Activated CD4-positive, alpha-beta memory T cell treated with anti-CD3 and anti-CD28 coated beads, Interleukin-2, amount 10 ng/mL, durations not matched to agents 7 days and 5 days (primary cell): ENCODE measurements at places on chromosomes 13 and 19. TPM values are rescaled to one million over a fixed set of nuclear protein-coding genes. Genes with fewer than 3 reads are reported as not detected.

DNA sequence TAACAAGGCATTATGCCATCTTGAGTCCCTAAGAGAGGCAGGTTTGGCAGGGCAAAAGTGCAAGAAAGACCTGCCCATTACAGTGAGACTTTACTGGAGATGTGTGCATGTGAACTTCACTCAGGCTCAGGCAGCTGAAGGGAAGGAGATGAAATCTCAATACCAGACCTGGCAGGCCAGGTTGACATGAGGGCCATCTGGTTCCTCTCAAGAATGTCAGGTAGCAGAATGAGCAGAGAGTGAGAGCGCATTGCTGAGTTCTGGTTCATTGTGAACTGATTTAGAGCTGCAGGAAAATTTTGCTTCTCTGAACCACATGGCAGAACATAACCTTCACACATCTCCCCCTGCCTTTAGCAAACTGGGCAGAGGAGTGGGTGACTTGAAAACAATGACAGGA is 406.3 kb downstream of the GPC5 start:
- no peak overlapping the region for H3K4me3 ChIP-seq
- no peaks in the 10 kb centered on the region for H3K36me3 ChIP-seq
- no peaks in the 10 kb centered on the region for H3K4me1 ChIP-seq
- no peak overlapping the region for H3K27ac ChIP-seq

DNA sequence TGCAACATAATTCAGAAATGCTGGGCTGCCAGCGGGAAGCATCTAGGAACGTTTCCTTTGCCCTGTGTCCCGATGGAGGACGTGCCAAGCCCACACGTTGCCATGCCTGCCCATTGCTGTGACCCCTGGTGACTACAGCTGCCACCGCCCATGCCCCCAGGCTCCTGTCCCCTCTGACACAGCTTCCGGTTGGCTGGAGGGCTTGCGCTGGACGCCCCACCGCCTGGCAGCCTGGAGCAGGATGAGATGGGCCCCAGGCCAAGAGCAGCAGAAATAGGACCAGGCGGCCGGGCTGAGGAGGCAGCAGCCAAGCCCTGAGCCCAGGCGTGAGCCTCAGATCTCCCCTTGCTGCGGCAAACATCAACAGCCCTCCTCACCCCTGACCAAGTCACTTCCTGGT is 125.9 kb downstream of the COL4A2 start:
- DNase-seq, result no peak
- H3K27me3 ChIP-seq, result peaks cover 28% of the 10 kb centered on the region
- H3K4me1 ChIP-seq, result no peaks in the 10 kb centered on the region
- H3K36me3 ChIP-seq, result no peaks in the 10 kb centered on the region

DNA sequence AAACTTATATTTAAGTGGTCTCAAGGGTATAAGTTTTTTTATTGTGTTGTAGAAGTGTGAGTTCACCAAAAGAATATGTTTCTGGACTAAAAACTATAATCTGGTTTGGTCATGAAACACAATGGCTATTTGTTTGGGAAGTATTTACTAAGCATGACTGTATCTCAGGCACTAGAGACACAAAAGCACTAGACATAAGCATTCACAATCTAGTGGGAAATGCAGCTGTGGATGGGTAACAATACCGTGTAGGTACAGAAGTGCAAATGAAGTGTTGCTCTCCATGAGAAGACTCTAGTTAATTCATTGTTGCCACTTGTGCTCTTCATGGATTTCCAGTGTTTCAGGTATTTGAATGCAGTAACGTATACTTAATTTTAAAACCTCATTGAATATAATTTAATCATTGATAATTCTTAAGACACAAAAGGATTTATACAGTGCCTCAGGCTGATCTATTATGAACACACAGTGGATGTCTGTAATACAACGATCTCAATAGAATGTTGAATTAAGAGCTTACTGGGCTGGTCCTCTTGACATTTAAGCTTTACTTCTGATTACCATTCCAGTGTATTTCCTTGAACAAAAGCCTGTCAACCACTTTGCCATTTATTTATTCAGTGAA is 50.9 kb downstream of the TPT1 start:
- H3K27me3 ChIP-seq, result no peaks in the 10 kb centered on the region
- no peak overlapping the region for H3K4me3 ChIP-seq
- peaks cover 7% of the 10 kb centered on the region for H3K36me3 ChIP-seq

- H3K27me3 ChIP-seq, result no peaks in the 10 kb centered on the region
- H3K4me3 ChIP-seq, result no peak overlapping the region
- no peak for DNase-seq
- no peak overlapping the region for H3K27ac ChIP-seq
Measured at GRCh38 chr13:90760639-90761038, 586.8 kb upstream of the MIR17HG start.

Gene KLHL1
- total RNA-seq, result not detected

- no peak overlapping the region for H3K27ac ChIP-seq
- H3K36me3 ChIP-seq, result peaks cover 40% of the 10 kb centered on the region
- H3K4me3 ChIP-seq, result no peak overlapping the region
- no peak for DNase-seq
- H3K4me1 ChIP-seq, result peaks cover 4% of the 10 kb centered on the region
Measured at GRCh38 chr13:39047560-39047959, 9.3 kb downstream of the NHLRC3 start.

DNA sequence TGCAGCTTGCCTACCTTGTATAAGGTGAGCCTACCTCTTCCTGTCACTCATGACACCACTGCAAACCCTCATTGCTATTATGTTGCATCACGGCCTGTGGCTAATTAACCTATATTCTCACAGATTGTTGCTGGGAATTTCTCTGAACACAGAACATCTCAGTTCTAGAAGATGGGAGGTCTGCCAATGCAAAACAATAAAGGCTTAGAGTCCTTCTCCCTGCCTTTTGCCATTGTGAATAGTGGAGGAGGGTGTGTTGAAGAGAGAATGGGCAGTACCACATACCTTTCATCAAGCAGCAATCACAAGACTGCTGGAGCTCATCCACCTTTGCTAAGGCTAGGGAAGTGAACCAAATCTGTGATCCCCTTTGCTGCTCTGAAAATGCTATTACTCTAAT is 34.4 kb downstream of the WDFY2 start:
- H3K27me3 ChIP-seq, result no peaks in the 10 kb centered on the region
- peaks cover 26% of the 10 kb centered on the region for H3K4me1 ChIP-seq
- DNase-seq, result no peak
- H3K36me3 ChIP-seq, result peaks cover 2% of the 10 kb centered on the region

- peaks cover 58% of the 10 kb centered on the region for H3K4me1 ChIP-seq
- H3K36me3 ChIP-seq, result peaks cover 35% of the 10 kb centered on the region
- peak overlapping the region; percentile 92 for H3K27ac ChIP-seq
Measured at GRCh38 chr19:18282021-18282787, 782 bp upstream of the JUND start.

Gene SERPINE3
- total RNA-seq, result not detected

DNA sequence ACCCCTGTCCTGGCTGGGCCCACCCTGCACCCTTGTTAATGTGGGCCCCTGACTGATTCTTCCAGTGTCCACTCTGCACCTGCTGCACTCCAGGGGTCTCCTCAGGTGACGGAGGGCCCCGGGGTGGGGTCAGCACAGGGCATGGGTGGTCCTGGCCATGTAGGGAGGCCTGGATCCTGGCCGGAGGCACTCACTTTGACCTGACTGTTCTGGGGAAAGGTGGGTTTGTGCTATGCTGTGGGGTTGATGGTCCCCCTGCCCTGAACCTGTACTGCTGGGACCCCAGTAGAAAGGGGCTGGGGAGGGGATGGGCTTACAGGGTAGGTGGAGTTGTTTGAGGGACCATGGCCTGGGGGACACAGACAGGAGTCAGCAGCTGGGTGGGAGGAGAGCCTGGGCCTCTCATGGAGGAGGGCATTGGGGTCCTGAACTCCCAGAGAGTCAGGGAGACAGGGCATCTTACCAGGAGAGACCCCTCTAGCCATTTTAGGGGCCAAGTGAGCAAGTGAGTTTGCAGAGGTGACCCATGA is 25.8 kb upstream of the CEACAM1 start:
- peaks cover 8% of the 10 kb centered on the region for H3K4me1 ChIP-seq
- peaks cover 31% of the 10 kb centered on the region for H3K27me3 ChIP-seq
- H3K27ac ChIP-seq, result no peak overlapping the region
- no peaks in the 10 kb centered on the region for H3K36me3 ChIP-seq

DNA sequence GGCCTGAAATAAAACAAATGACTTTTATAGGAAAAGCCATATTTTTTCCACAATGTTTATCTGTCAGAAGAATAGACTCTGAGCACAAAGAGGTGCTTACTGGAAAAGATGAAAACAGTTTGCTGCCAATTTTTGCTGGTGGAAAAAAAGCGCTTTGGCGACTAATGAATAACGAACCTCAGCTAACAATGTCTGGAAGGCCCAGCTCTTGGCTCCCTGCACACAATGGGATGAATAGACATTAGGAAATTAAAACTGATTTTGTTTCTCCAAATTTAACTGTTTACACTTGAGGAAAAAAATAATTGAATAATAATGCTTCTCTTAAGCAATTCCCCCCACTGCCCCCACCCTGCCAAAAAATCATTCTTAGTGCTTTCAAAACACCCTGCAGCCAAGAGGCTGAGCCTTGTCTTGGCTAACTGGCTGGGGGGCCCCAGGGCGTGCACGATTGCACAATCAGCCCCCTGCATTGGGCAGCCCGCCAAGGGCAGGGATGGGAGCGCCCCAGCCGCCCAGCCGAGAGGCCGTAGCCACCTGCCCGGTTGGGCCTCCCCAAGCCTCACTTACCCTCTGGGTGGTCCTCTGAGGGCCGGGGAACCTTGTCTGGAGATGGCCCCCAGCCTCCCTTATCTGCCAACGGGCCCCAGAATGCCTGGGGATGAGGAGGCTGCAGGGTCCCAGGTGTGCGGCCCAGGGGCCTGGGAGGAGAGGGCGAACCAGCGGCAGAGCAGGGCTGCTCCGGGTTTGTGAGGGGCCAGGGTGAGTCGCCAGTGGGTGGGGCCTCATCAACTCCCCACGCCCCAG is 16.8 kb downstream of the CEBPG start:
- no peak for DNase-seq
- no peaks in the 10 kb centered on the region for H3K4me1 ChIP-seq
- H3K27ac ChIP-seq, result no peak overlapping the region
- peaks cover 2% of the 10 kb centered on the region for H3K36me3 ChIP-seq
- no peak overlapping the region for H3K4me3 ChIP-seq

DNA sequence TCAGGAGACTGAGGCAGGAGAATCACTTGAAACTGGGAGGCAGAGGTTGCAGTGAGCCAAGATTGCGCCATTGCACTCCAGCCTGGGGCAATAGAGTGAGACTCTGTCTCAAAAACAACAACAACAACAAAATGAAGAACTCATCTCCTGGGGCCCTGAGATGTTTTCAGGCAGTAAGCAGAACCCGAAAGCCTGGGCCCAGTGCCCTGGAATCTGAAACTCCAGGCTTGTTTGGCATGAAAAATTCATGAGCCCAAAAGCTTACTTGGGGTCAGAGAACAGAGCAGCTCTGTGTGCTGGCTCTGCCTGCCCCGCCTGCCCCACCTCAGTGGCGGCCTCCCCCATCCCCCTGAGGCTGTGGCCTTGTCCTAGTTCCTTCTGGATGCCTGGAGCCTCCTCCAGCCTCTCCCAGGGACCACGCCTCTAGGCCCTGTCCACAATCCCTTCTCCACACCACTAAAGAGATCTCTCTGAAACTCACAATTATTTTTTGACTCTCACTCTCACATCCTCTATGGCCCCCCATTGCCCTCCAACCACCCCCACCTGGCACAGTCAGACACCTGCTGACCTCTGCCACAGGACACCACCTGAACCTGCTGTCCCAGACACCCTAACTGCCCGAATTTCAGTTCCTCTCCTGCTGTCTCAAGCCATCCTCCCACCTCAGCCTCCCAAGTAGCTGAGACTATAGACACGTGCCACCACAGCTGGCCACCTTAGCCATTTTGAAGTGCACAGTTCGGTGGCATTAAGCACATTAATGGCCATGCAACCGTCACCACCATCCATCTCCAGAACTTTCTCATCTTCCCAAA is 6.9 kb upstream of the AP1M2 start:
- peaks cover 5% of the 10 kb centered on the region for H3K27me3 ChIP-seq
- no peak overlapping the region for H3K27ac ChIP-seq
- H3K4me1 ChIP-seq, result peaks cover 27% of the 10 kb centered on the region
- H3K36me3 ChIP-seq, result no peaks in the 10 kb centered on the region
- no peak overlapping the region for H3K4me3 ChIP-seq

Gene NTF4
- total RNA-seq, result not detected

- H3K4me1 ChIP-seq, result peaks cover 13% of the 10 kb centered on the region
- peak; percentile 68 for DNase-seq
- H3K4me3 ChIP-seq, result peak overlapping the region; percentile 84
Measured at GRCh38 chr19:13207846-13208671, 57.8 kb downstream of the IER2 start.

Gene RFPL4AL1
- not detected for total RNA-seq

DNA sequence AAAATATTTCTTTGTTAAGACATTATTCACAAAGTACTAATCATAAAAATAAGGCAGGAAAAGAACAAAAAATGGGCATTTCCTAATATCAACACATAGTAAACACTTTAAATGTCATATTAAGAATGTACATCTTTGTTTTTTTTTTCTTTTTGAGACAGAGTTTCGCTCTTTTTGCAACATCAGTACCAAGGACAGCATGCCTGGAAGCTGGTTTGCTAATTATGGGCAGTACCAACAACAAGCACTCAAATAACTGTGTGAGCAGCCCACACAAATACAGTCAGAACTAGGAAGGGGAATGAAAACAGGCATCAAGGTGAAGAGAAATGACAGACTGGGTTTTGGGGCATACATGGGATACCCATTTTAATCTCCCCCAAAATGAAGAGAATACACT is 788.0 kb upstream of the SLITRK1 start:
- no peaks in the 10 kb centered on the region for H3K27me3 ChIP-seq
- H3K36me3 ChIP-seq, result no peaks in the 10 kb centered on the region
- no peak overlapping the region for H3K27ac ChIP-seq
- DNase-seq, result no peak

Gene JAK3
- total RNA-seq, result 237 TPM

- no peaks in the 10 kb centered on the region for H3K36me3 ChIP-seq
- no peaks in the 10 kb centered on the region for H3K27me3 ChIP-seq
- H3K4me3 ChIP-seq, result no peak overlapping the region
- H3K4me1 ChIP-seq, result no peaks in the 10 kb centered on the region
- DNase-seq, result no peak
Measured at GRCh38 chr13:112254900-112255299, 121.3 kb upstream of the SPACA7 start.

Gene HTR2A
- total RNA-seq, result not detected

Gene NKPD1
- 0.15 TPM for total RNA-seq

- H3K4me3 ChIP-seq, result peak overlapping the region; percentile 86
- H3K27me3 ChIP-seq, result no peaks in the 10 kb centered on the region
- peaks cover 43% of the 10 kb centered on the region for H3K4me1 ChIP-seq
Measured at GRCh38 chr19:3556423-3556977, 886 bp downstream of the MFSD12 start.

Gene PIBF1
- total RNA-seq, result 21.8 TPM

- H3K4me1 ChIP-seq, result peaks cover 23% of the 10 kb centered on the region
- H3K27me3 ChIP-seq, result peaks cover 30% of the 10 kb centered on the region
- peak; percentile 44 for DNase-seq
Measured at GRCh38 chr19:2253106-2254063, 2.8 kb downstream of the JSRP1 start.

DNA sequence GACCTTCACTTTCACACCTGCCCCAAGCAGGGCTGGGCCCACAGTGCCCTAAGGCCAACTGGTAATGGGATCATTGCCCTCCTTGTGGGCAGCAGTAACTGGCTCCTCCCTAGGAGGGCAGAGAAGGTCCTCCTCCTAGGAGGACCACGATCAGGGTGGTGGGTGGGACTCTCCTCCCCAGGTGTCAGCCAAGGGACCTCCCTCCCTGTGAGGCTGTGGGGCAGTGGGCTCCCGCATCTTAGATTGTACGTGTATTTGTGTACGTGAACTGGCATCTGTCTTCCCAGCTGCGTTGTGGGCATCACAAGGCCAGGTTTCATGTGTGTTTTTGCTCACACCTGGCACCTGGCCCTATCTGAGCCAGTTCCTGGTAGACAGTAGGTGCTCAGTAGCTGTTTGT is 111.8 kb downstream of the SOX1 start:
- H3K36me3 ChIP-seq, result no peaks in the 10 kb centered on the region
- no peak overlapping the region for H3K27ac ChIP-seq
- H3K4me1 ChIP-seq, result no peaks in the 10 kb centered on the region
- no peak for DNase-seq
- H3K27me3 ChIP-seq, result no peaks in the 10 kb centered on the region
- no peak overlapping the region for H3K4me3 ChIP-seq

Gene LHB
- total RNA-seq, result 0.88 TPM
